Stimulated activated CD4-positive, alpha-beta T cell treated with anti-CD3 and anti-CD28 coated beads, Interleukin-4, amount 100 ng/mL, for 1 hour (primary cell): ENCODE measurements at places on chromosomes 2 and 18.

- no peak for DNase-seq
These were observed 219.9 kb downstream of the EXOC6B start for GRCh38 chr2:72605836-72606442.

DNA sequence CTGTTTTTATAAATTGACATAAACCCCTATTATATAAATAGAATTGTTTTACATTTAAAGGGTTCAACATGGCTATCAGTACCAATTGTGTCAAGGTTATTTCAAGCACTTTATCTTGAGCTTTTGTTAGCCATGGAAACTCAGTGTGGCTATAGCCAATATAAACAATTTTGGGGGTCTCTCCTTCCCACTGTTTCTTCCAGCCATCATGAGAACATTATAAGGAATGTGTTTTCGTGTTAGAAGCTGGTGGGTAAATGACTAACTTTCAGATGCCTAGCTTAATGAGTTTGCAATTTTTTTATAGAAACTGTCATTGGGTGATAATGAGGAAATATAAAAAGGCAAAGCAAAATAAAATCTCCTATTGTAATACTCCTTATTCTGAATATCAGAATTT is 153.5 kb upstream of the FOSL2 start:
- no peak for DNase-seq

GRCh38 chr2:120622159-120622869 is 113.4 kb upstream of the GLI2 start:
- DNase-seq: no peak

- DNase-seq: no peak
These were observed 5.1 kb upstream of the STEAP3 start for GRCh38 chr2:119218478-119219064.

DNA sequence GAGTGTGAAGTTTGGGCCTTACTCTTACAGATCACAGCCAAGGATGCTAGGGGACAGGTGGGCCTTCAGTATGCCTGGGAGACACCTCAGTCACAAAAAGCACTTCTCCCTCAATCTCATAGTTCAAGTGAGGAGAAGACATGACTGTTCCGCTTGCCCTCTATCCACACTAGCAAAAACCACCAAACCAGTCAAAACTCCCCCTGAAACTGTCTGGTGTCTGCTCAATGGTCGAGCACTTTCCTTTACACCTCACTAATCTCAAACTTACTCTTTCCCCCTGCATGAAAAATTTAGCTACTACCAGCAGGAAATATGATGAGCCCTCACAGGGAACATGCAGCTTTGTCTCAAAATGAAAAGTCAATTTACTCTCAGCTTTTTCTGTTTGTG is 232.2 kb downstream of the TRIB2 start:
- DNase-seq: no peak
